ENCODE measurements at places on chromosomes 2 and 18.

GRCh38 chr2:161426455-161426921 lies 10.4 kb downstream of the TBR1 start:
- no peak for DNase-seq

DNA sequence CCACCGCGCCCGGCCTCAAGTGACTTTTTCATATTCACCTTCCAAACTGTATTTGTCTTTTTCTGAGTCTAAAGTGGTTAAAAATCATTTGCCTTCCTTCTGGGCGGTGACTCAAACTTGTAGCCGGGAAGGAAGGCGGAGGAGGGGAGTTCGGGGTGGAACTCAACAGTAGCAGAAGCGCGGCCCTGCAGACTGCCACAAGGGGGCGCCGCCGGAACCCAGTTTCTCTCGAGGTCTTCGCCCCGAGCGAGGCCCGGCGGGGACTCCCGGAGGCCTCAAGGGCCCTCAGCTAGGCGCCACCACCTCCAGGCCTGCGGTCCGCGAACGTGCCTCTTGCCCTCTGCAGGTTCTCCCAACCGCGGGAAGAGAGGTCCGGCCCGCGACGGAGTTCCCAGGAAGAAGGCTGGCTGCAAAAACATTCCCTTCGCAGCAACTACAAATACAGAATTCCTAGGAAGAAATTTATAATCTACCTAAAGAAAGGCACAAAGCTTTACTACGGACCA lies 16.8 kb upstream of the ITM2C start:
- peak; percentile 35 for DNase-seq

- DNase-seq, result no peak
These were observed 211.3 kb upstream of the APCDD1 start for GRCh38 chr18:10242936-10243680.

DNA sequence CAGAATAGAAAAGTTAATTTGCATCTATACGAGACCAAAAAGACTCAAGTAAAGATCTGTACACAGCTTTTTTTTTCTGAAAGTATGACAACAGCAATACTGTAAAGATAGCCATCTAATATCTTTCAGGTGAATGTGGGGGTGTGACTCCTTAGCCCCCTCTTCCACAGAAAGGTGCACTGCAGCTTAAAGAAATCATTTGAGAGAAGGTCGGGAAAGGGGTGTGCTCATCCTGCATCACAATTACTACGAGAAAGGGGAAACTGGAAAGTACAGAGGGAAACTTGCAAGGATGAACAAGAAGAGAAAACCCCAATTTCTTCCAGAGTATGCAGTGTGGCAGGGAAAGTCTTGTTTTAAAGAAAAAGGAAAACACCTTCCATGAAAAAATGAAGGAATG lies 255.6 kb downstream of the CCDC178 start:
- DNase-seq, result no peak

GRCh38 chr2:236608710-236609109 lies 39.1 kb downstream of the ACKR3 start:
- DNase-seq, result no peak

- peak; percentile 83 for DNase-seq
These were observed 217.0 kb upstream of the DTNA start for GRCh38 chr18:34493099-34493544.
